ENCODE measurements at places on chromosomes 3 and 15. TPM values are rescaled to one million over a fixed set of nuclear protein-coding genes. Genes with fewer than 3 reads are reported as not detected.

Gene HHATL
- not detected for polyA plus RNA-seq

Gene MAGI1
- polyA plus RNA-seq = not detected

Gene CILP
- not detected for polyA plus RNA-seq

Gene ACTC1
- polyA plus RNA-seq = not detected

Gene FHIT
- polyA plus RNA-seq = 20.1 TPM

Gene GOLGA8S
- not detected for polyA plus RNA-seq

Gene MCF2L2
- 4.4 TPM for polyA plus RNA-seq

Gene LRTM1
- polyA plus RNA-seq = not detected

Gene ARPIN
- not detected for polyA plus RNA-seq

Gene NR2E3
- not detected for polyA plus RNA-seq

Gene MCTP2
- 1.6 TPM for polyA plus RNA-seq

Gene MUC13
- not detected for polyA plus RNA-seq

Gene CLDN18
- not detected for polyA plus RNA-seq

Gene TEX9
- polyA plus RNA-seq = 0.87 TPM

Gene KNG1
- not detected for polyA plus RNA-seq

Gene P2RY12
- polyA plus RNA-seq = not detected

Gene ACAD11
- 3.2 TPM for polyA plus RNA-seq

Gene CMTM8
- 13.1 TPM for polyA plus RNA-seq

Gene SLITRK3
- not detected for polyA plus RNA-seq

Gene PP2D1
- 0.23 TPM for polyA plus RNA-seq

Gene PPIB
- 516 TPM for polyA plus RNA-seq

Gene PLSCR2
- polyA plus RNA-seq = 0.76 TPM

Gene PPP1R14D
- polyA plus RNA-seq = not detected

Data from CD4-positive, CD25-positive, alpha-beta regulatory T cell (primary cell).